MM.1S (cell line): ENCODE measurements at places on chromosomes 4 and X.

- DNase-seq: peak; percentile 48
These were observed 1.1 kb upstream of the PGRMC2 start for GRCh38 chr4:128288689-128289106.

- no peak for DNase-seq
These were observed 511.4 kb downstream of the BCOR start for GRCh38 chrX:39586359-39586758.

DNA sequence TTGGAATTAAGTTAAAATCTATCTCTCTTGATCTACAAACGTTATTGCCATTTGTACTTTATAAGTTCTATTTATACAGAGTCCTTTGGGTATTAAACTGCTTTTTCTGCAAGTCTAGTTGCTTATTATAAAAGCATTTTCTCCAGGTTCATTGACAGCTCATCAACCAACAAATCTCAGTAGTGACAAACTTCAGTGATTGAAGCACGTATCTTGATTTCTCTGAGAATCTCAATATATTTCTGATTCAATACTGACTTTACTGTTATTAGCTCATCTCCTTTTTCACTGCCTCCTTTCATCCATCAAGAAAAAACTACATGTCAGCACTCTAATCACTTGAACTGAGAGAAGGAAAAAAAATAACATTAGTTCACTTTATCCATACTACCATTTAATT lies 630.2 kb downstream of the ARAP2 start:
- no peak for DNase-seq

GRCh38 chr4:182213004-182213403 lies 30.2 kb upstream of the TENM3 start:
- no peak for DNase-seq

GRCh38 chr4:68167706-68168105 lies 38.0 kb upstream of the TMPRSS11F start:
- no peak for DNase-seq

DNA sequence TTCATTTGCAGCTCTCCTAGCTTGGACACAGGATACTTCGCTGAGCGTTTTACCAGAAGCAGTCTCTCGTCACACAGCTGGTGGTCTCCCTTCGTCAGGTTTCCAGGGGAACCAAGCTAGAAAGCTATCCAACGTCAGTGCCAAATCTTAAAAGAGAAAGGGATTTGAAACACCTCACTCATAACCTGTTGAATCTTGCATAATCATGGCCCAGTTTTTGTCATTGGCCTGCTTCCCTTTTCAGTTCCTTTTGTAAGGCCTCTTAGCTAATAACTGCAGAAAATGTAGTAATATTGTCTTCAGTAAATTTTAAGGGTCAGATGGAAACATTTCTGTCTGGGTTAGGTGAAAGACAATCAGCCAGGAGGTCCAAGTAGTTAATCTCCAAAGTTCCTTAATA lies 22.0 kb downstream of the RAB39B start:
- DNase-seq: no peak

- DNase-seq: no peak
These were observed 110.6 kb downstream of the DTHD1 start for GRCh38 chr4:36392024-36392423.
